Esophagus squamous epithelium (tissue), 5 donors: ENCODE measurements at places on chromosomes 12 and 14. TPM values are rescaled to one million over a fixed set of nuclear protein-coding genes. Genes with fewer than 3 reads are reported as not detected.

PAX9 gene
- 108 TPM for total RNA-seq

PPP1R36 gene
- total RNA-seq, result 1.3 TPM

NKX2-1 gene
- total RNA-seq, result not detected

DNA sequence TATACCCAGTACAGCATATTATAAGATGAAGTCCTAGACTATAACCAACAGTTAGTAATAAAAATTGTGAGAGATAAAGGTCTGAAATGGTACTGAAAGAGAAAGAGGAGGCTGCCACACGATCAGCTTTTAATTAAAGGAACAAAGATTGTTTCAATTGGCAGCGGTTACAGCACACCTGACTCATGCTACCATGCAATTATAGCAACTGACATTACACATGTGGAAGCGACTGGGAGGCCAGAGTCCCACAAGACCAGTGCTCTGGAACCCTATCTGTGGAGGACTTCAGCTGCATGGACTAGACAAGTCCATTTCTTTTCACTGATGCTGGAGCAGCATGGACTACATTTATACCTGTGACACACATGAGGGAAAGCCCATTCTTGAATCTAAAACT lies 55.2 kb downstream of the SEL1L start:
- no peaks in the 10 kb centered on the region for H3K27me3 ChIP-seq
- H3K36me3 ChIP-seq, result no peaks in the 10 kb centered on the region

DNA sequence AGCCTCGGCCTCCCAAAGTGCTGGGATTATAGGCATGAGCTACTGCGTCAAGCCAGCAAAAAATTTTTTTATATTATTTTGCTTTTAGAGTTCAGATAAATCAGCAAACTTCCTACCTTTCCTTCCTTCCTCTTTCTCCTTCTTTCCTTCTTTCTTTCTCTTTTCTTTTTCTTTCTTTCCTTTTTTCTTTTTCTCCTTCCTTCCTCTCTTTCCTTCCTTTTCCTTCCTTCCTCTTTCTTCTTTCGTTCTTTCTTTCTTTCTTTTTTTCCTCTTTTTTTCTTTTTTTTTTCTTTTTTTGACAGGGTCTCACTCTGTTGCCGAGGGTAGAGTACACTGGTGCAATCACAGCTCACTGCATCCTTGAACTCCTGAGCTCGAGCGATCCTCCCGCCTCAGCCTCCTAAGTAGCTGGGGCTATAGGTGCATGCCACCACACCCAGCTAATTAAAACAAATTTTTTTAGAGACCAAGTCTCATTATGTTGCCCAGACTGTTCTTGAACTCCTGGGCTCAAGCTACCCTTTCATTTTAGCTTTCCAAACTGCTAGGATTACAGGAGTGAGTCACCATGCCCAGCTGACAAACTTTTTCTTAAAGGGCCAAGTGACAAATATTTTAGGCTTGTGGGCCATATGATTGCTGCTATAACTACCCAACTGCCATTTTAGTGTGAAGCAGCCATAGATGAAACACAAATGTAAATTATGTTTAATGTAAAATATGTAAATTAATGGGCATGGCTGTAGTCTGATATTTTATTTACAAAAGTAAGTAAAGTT lies 7.1 kb upstream of the WASHC4 start:
- no peaks in the 10 kb centered on the region for H3K4me1 ChIP-seq
- H3K27ac ChIP-seq, result no peak overlapping the region
- H3K4me3 ChIP-seq, result no peak overlapping the region
- DNase-seq, result no peak
- H3K27me3 ChIP-seq, result no peaks in the 10 kb centered on the region
- H3K36me3 ChIP-seq, result no peaks in the 10 kb centered on the region

GRCh38 chr12:10498042-10498441 lies 7.6 kb upstream of the EIF2S3B start:
- no peaks in the 10 kb centered on the region for H3K4me1 ChIP-seq
- no peaks in the 10 kb centered on the region for H3K36me3 ChIP-seq
- H3K27ac ChIP-seq, result no peak overlapping the region
- no peak for DNase-seq

DNA sequence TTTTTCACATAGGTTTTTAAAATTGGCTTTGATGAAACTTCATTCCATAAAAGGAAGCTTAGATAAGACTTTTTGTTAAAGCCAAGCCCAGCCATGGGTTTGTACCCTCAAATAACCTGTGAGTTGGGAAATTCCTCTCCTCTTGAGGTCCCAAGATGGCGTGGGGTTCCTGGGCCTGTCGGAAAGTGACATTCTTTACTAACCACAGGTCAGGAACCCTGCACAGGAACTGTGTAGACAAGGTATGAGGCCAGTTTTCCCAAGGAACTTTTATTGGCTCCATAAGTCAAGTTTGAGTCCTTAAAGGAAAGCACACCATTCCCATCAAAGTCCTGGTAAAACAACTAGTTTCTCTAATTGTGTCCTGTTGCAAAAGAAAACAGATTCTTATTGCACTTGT lies 65.0 kb upstream of the AMN start:
- H3K4me1 ChIP-seq, result no peaks in the 10 kb centered on the region
- DNase-seq, result no peak
- H3K27ac ChIP-seq, result no peak overlapping the region
- no peaks in the 10 kb centered on the region for H3K27me3 ChIP-seq
- no peaks in the 10 kb centered on the region for H3K36me3 ChIP-seq

GRCh38 chr12:46246021-46246700 lies 22.7 kb downstream of the SLC38A1 start:
- peaks cover 19% of the 10 kb centered on the region for H3K36me3 ChIP-seq
- H3K27ac ChIP-seq, result no peak overlapping the region
- no peak for DNase-seq
- H3K4me1 ChIP-seq, result no peaks in the 10 kb centered on the region

- H3K4me3 ChIP-seq, result no peak overlapping the region
- DNase-seq, result no peak
- H3K27ac ChIP-seq, result no peak overlapping the region
- H3K36me3 ChIP-seq, result no peaks in the 10 kb centered on the region
- H3K4me1 ChIP-seq, result no peaks in the 10 kb centered on the region
- H3K27me3 ChIP-seq, result no peaks in the 10 kb centered on the region
Observed at GRCh38 chr14:83556746-83557453, 1973.0 kb upstream of the FLRT2 start.

GRCh38 chr14:52950410-52950897 lies 396 bp downstream of the FERMT2 start:
- H3K27me3 ChIP-seq, result no peaks in the 10 kb centered on the region
- peak overlapping the region; percentile 86 for H3K4me3 ChIP-seq
- H3K27ac ChIP-seq, result peak overlapping the region; percentile 97
- H3K4me1 ChIP-seq, result peaks cover 56% of the 10 kb centered on the region

- no peaks in the 10 kb centered on the region for H3K27me3 ChIP-seq
- no peaks in the 10 kb centered on the region for H3K4me1 ChIP-seq
- no peak overlapping the region for H3K27ac ChIP-seq
- no peak overlapping the region for H3K4me3 ChIP-seq
- H3K36me3 ChIP-seq, result no peaks in the 10 kb centered on the region
Observed at GRCh38 chr12:49881415-49882247, 22.1 kb downstream of the FAIM2 start.

- no peaks in the 10 kb centered on the region for H3K27me3 ChIP-seq
- peak overlapping the region; percentile 49 for H3K4me3 ChIP-seq
Observed at GRCh38 chr12:14384783-14385638, 19.5 kb downstream of the ATF7IP start.

DNA sequence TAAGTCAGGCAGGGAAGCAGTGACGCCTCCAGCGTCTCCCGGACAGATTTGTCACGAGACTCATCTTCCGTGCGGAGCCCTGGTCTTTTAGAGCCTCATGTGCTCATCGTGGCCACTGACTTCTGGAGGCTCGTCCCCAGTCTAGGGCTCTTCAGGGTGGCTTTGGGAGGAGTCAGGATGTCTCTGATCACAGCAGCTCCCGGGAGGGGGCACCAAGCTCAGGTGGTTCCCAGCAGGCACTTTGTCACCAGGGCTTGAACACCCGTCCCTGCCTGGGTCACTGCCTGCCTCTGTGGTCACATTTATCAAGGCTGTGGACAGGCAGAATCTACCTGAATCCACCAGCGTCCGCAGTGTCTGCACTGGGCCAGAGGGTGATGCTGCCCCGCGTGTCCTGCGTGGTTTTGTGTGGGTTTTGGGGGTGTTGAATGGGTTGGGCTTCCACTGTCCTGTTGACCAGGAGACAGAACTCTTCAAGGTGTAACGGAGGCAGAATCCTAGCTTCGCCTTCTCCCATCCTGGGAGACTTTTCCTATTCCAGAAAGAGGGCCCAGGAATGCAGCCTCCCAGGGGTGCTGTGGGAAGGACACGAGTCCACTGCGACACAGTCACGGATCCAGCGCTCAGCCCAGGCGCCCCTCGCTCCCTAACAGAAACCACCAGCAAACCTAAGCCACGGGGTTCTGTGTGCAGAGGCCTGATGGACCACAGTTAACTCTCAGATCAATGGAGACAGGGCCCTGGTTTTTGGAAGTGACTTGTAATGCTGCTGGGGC lies 132.3 kb downstream of the ADGRD1 start:
- no peak overlapping the region for H3K4me3 ChIP-seq
- no peaks in the 10 kb centered on the region for H3K27me3 ChIP-seq
- H3K27ac ChIP-seq, result no peak overlapping the region
- H3K4me1 ChIP-seq, result no peaks in the 10 kb centered on the region

DNA sequence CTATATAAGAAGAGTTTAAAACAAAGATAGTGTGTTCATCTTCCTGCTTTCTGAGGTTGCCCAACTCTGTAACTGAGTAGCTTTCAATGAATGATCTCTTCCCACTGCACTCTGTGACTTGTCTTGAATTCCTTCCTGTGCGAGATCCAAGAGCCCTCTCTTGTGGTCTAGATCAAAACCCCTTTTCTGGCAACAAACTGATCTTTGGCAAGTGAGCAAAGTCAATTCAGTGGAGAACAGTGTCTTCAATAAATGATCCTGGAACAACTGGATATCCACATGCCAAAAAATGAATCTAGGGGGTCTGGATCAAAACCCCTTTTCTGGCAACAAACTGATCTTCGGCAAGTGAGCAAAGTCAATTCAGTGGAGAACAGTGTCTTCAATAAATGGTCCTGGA lies 8.5 kb downstream of the CFAP54 start:
- H3K27ac ChIP-seq, result no peak overlapping the region
- H3K4me3 ChIP-seq, result no peak overlapping the region
- DNase-seq, result no peak
- no peaks in the 10 kb centered on the region for H3K36me3 ChIP-seq
- H3K27me3 ChIP-seq, result no peaks in the 10 kb centered on the region
